ENCODE measurements at places on chromosomes 13 and 19.
A peak's percentile ranks its signal among the peaks of the same experiment; 100 is the strongest.

DNA sequence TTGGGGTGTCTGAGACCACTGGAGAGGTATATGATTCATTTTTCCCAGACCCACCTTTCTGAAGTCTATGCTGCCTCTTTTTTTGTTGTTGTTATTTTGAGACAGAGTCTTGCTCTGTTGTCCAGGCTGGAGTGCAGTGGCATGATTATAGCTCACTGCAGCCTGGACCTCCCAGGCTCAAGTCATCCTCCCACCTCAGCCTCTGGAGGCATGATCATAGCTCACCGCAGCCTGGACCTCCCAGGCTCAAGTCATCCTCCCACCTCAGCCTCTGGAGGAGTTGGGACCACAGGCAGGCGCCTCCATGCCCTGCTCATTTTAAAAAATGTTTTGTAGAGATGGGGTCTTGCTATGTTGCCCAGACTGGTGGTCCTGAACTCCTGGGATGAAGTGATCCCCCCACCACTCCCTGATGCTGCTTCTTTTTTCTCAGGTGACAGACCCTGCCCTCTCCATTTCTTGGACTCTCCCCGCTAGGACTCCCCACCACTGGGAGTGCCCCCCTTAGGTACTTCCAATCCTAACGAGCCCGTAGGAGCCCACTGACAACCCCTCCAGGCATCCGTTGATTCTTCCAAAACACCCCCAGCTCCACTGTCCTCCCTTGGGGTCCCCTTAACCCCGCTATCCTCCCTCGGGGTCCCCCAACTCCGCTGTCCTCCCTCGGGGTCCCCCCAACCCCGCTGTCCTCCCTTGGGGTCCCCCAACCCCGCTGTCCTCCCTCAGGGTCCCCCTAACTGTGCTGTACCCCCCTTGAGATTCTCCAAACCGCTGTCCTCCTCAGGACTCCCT lies 45.4 kb downstream of the ARHGEF18 start:
- no peak for DNase-seq

- DNase-seq = peak; percentile 59
Observed at GRCh38 chr19:12721656-12722565, 1.8 kb downstream of the TNPO2 start.

DNA sequence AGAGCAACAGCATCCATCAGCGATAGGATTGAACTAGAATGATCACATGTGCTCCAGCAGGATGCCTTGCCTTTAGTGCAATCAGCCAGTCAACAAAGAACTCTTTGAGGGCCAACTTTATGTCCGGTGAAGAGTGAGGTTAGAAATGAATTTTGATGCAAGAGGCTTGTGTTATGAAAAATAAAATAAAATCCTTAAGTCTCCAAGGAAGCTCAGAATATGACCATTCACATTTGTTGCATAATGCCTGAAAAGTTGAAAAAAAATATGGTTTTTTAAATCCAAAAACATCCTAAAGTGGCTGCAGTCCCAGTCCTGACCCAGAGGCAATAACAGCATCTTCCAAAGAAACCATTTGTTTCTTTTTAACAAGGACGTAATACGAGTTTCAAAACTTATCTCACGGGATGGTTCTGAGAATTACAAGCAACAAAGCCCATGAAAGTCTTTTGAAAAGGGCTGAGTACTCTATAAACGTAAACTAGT lies 61.3 kb downstream of the DCLK1 start:
- DNase-seq = peak; percentile 25

- DNase-seq = no peak
Observed at GRCh38 chr19:47378246-47378645, 29.1 kb downstream of the DHX34 start.

DNA sequence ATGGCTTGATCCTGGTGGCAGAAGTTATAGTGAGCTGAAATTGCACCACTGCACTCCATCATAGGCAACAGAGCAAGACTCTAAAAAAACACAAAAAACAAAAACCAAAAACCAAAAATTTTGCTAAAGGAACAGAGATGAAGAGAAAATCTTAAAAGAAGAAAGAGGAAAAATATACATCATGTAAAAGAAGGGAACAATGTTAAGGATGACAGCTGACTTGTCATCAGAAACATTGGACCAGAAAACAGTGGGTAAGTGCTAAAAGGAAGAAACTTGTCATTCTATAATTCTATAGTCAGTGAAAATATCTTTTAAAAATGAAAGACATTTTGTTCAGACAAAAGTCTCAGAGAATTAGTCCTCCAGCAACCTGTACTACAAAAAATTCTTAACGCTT lies 93.8 kb downstream of the WASF3 start:
- DNase-seq = no peak

DNA sequence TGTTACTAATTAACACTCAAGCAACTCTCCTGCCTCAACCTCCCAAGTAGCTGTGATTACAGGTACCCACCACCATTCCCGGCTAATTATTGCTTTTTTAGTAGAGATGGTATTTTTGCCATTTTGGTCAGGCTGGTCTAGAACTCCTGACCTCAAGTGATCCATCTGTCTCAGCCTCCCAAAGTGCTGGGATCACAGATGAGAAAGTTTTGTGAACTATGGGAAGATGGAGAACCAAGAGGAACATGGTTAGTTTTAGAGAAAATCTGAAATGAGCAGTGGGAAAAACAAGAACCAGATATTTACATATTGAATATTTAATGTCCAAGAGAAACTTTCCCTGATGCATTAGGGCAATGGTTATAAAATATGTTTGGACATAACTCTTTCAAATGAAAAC lies 863.6 kb upstream of the MIR17HG start:
- DNase-seq = no peak

- DNase-seq = no peak
Observed at GRCh38 chr19:38441657-38442348, 8.3 kb downstream of the RYR1 start.

DNA sequence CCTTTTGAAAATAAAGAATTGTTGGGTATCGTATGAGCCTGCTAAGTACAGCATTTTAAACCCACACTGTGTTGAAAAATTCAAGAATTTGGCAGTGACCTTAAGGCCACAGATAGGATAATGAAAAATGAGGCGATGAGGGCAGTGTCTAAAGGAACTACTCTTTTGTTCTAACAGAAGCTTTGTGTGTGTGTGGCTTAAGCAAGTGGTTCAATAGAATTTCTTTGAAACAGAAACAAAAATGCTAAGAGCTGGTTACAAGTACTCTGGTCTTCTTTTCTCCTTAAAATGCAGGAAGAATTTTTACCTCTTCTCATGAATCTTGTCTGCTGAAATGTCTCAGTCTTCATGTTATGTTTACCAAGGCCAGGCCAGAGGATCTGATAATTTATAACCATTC lies 279.5 kb downstream of the ZNF536 start:
- DNase-seq = no peak

Data from fibroblast of skin of left quadriceps (primary cell).